ENCODE measurements at places on chromosomes 3 and 15. TPM values are rescaled to one million over a fixed set of nuclear protein-coding genes. Genes with fewer than 3 reads are reported as not detected.

CCDC13 gene
- 0.30 TPM for total RNA-seq

ANKUB1 gene
- not detected for total RNA-seq

PLXNB1 gene
- 76.7 TPM for total RNA-seq

LRRK1 gene
- total RNA-seq, result 16.3 TPM

FETUB gene
- total RNA-seq, result not detected

- H3K4me1 ChIP-seq, result peaks cover 27% of the 10 kb centered on the region
- H3K36me3 ChIP-seq, result peaks cover 7% of the 10 kb centered on the region
- peak overlapping the region; percentile 98 for H3K27ac ChIP-seq
Measured at GRCh38 chr15:41804361-41804760, 23.5 kb upstream of the JMJD7 start.

DNA sequence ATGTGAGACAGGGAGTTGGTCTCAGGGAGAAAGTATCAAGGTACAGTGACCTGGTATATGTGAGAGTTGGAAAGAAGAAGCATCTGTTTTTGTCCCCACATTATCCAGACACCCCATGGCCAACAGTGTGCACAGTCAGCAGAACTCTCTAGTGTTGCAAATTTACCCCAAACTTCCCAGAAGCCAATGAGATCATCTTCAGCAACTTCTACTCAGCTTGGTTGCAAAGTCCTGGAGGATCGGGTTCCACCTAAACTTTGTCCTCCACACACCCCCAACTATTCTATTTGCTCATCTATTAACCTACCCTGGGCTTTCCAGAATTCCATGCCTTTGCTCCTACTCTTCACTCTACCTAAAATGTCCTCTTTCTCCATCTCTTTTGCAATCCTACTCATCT, 15.7 kb downstream of the RBSN start:
- no peak overlapping the region for H3K4me3 ChIP-seq
- no peaks in the 10 kb centered on the region for H3K27me3 ChIP-seq
- H3K4me1 ChIP-seq, result no peaks in the 10 kb centered on the region
- H3K27ac ChIP-seq, result no peak overlapping the region
- no peak for DNase-seq

DNA sequence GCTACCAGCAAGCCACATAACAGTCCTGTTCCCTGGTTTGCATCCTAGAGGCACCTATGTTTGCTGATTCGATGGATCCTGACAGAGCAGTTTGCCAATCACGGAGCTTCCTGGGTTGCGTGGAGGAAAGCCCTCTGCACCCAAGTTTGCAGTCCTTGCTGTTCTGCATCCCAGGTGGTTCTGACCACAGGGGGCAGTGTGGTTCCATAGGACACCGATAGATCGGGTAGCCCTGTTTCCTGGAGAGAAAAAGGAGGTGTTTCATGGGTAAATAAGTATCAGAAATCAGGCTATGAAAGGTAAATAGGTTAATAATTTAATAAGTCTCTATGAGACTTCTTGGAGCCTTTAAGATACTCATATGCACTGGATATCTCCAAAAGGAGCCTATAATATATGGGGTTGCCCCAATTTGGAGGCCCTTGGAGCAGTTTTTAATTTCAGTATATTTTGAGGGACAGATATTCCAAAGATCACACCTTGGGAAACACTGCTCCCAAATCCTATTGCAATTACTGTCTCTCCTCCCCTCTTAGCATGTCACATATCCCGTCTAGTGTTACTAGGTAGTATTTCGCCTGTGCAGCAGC, 194.6 kb upstream of the TPM1 start:
- no peak overlapping the region for H3K4me3 ChIP-seq
- H3K27me3 ChIP-seq, result no peaks in the 10 kb centered on the region
- no peaks in the 10 kb centered on the region for H3K36me3 ChIP-seq
- DNase-seq, result no peak

GRCh38 chr3:64431526-64432091, 206.3 kb upstream of the PRICKLE2 start:
- H3K4me1 ChIP-seq, result no peaks in the 10 kb centered on the region
- H3K27me3 ChIP-seq, result no peaks in the 10 kb centered on the region
- DNase-seq, result no peak

DNA sequence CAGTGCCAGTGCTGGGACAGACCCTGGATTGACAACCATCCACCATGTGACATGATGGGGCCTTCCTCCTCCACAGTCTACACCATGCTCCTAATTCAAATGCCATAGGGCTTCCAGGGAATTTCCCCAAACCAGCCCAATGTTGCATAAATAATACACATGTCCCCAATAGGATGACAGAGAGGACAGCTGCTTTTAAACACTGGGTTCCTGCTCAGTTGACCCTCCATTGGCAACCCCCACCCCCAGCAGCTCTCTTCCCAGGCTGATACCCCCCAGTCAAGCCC, 28.3 kb upstream of the ATP2B2 start:
- no peak for DNase-seq
- no peaks in the 10 kb centered on the region for H3K4me1 ChIP-seq
- H3K36me3 ChIP-seq, result no peaks in the 10 kb centered on the region
- peaks cover 59% of the 10 kb centered on the region for H3K27me3 ChIP-seq
- H3K4me3 ChIP-seq, result no peak overlapping the region
- no peak overlapping the region for H3K27ac ChIP-seq

DNA sequence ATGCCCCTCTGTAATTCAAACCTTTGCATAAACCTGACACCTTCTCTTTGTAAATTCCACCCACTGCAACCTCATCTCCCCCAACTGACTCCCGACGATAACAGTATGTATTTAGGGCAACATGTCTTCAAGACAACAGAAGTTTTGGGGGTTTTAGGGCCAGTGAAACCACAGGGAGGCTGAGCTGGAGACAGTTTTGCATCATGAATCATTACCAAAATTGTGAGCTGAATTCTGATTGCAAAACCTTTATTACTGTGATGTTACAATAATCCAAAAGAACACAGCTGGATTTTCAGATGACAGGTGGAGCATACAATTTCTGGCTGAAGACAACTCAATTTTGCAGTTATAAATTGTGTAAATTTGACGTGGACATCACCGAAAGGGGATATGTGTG, 281.3 kb upstream of the TTC14 start:
- H3K27me3 ChIP-seq, result no peaks in the 10 kb centered on the region
- DNase-seq, result no peak
- H3K36me3 ChIP-seq, result no peaks in the 10 kb centered on the region
- H3K27ac ChIP-seq, result no peak overlapping the region

DNA sequence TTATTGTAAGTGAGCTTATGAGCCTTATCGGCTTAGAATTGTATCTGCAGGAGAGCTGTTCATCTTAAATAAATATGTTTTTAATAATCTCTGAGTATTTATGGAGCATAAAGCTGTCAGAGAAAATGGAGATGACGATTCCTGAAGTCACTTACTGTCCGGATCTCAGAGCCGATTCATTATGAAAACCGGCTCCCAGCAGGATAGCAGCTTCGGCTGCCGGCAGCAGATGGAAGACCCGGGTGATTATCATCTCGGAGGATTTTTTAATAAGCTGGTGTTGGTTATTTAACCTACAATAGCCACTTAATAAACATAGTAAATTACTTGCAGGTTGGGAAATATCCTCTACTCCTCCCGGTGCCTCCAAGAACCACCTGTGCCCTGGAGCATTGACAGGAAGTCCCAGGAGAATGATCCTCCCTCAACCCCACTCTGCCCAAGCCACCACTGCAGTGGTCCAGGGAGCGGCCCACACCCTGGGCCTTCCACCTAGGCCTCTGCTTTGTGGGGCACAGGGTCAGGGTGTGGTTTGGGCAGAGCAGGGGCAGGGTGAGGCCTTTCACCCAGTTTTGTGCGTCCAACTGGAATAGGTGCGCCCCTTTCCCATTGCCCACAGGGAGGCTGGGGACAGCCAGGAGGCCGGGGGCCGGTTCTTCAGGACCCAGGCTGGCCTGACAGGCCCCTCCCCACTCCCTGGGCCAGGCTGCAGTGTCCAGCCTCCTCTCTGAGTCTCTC, 42.2 kb upstream of the PRR23E start:
- H3K27ac ChIP-seq, result no peak overlapping the region
- no peak for DNase-seq
- H3K27me3 ChIP-seq, result peaks cover 5% of the 10 kb centered on the region

DNA sequence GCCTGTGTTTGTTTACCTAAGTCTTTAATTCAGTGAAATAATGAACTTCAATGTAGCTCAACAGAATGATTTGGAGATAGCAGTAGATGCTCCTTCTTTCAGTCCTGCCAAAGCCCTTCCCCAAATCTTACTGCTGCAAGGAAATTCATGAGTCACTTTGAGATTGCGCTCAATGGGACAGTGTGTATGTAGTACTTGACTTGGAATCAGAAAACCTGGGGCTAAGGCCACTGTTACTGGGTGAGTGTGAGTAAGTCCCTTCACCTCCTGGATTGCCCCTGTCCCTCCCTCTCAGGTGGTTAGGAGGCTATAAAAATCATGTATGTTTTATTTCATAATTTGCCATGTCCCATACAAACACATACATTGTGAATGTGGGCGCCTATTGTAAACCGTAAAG, 29.9 kb downstream of the ATP13A5 start:
- no peak overlapping the region for H3K4me3 ChIP-seq
- no peaks in the 10 kb centered on the region for H3K4me1 ChIP-seq
- no peak overlapping the region for H3K27ac ChIP-seq
- DNase-seq, result no peak
- H3K36me3 ChIP-seq, result no peaks in the 10 kb centered on the region
- peaks cover 4% of the 10 kb centered on the region for H3K27me3 ChIP-seq

DNA sequence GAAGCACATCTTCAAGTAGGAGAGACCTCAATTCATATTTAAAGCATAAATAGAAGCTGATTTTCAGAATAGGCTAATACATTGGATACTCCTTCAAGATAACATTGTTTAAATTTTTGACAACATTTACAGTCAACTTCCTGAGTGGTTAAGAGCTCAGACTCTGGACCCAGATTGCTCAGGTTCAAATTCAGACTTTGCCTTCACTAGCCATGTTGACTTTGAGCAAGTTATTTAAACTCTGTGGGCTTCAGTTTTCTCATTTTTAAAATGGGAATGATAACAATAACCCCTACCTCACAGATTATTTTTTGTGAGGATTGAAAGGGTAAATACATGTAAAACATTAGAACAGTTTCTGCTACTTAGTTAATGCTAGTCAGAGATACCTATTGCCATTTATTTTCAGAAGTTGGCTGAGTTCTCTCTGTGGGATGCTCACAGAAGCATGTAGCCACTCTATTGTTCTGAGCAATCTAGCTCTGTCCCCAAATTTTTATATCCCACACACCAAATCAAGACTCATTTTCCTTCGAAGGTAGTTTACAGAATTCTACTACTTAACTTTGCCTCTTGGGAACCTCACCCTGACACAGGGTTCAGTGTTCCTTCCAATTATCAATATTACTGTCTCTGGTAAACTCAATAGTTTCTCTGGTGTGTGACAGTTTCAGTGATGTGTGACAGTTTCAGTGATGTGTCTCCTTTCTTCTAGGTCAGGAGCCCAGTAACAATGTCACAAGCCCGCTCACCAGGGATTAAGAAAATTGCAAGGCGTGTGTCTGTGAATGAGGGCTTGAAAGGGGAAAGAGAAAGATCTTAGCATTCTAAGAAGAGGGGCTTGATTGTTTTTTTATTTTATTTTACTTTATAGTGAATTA, 79.4 kb upstream of the OSTN start:
- peaks cover 34% of the 10 kb centered on the region for H3K27me3 ChIP-seq
- H3K36me3 ChIP-seq, result no peaks in the 10 kb centered on the region
- H3K4me3 ChIP-seq, result no peak overlapping the region
- no peak overlapping the region for H3K27ac ChIP-seq
- no peak for DNase-seq

DNA sequence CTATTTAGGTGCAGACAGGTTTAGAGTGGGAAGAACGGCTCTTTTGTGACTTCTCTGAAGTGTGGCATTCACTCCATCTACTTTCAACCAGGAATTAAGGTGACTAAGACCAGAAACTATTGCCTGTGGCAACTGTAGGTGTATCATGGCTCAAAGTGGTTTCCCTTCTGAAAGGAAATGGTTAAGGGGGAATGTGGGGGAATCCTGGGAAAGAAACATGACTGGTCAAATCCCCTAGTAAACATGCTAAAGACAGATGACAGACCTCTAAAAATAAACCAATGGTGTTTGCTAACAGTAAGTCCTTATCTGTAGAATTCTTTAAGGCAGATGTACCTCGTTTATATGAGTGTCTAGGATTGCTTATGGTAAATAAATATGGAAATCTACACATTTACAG, 56.9 kb downstream of the MEGF11 start:
- no peak overlapping the region for H3K4me3 ChIP-seq
- no peak for DNase-seq
- H3K27ac ChIP-seq, result no peak overlapping the region
- no peaks in the 10 kb centered on the region for H3K36me3 ChIP-seq

DNA sequence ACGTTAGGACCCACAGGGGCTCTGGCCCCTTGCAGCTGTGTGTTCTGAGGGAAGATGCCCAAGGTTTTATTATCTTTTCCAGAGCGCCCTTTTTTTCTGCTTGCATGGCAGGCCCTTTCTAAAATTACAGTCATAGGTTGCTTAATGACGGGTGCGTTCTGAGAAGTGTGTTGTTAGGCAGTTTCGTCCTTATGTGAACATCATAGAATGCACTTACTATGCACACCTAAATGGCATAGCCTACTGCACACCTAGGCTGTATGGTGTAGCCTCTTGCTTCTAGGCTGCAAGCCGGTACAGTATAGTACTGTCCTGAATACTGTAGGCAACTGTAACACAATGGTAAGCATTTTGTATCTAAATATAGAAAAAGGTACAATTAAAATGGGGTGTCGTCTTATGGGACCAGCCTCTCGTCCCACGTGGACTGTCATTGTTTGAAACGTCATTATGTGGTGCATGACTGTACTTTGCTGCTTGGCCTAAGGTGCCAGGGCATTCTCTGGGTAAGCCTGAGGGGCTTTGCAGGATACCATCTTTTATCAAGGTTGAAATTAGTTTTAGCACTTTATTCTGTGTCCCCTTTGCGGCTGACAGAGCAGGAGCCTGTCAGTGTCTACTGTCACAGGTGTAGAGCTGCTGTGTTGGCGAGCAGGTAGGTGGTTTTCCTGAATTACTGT, 10.9 kb downstream of the KLF13 start:
- H3K4me1 ChIP-seq, result peaks cover 48% of the 10 kb centered on the region
- no peaks in the 10 kb centered on the region for H3K36me3 ChIP-seq
- no peak for DNase-seq
- H3K27ac ChIP-seq, result peak overlapping the region; percentile 98
- H3K4me3 ChIP-seq, result no peak overlapping the region
- no peaks in the 10 kb centered on the region for H3K27me3 ChIP-seq

- H3K27me3 ChIP-seq, result peaks cover 14% of the 10 kb centered on the region
- H3K4me1 ChIP-seq, result no peaks in the 10 kb centered on the region
- no peaks in the 10 kb centered on the region for H3K36me3 ChIP-seq
- no peak overlapping the region for H3K4me3 ChIP-seq
- no peak overlapping the region for H3K27ac ChIP-seq
Measured at GRCh38 chr3:122200661-122201060, 17.2 kb downstream of the CASR start.

GRCh38 chr3:193996221-193996620, 139.7 kb upstream of the HES1 start:
- H3K27ac ChIP-seq, result no peak overlapping the region
- no peaks in the 10 kb centered on the region for H3K4me1 ChIP-seq
- DNase-seq, result no peak
- H3K4me3 ChIP-seq, result no peak overlapping the region
